ENCODE measurements at places on chromosomes 3 and 15.

DNA sequence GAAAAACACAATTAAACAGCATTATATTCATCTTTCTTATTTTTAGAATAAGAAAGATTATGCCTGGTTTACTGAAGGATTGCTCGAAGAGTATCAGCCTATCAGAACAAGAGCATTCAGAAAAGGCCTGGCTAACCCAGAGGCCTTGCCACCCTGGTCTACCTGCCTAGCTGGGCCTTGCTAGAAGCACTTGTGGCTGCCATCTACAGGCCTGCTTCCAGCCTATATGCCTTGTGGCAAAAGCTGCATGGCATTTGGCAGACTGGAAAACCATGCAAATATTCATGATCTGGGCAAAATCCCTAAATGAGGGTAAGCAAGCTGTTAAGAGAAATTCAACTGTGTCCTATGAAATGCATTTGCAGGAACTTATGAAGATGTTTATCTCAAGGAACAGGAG lies 9.3 kb upstream of the ATP13A4 start:
- DNase-seq: peak; percentile 9

DNA sequence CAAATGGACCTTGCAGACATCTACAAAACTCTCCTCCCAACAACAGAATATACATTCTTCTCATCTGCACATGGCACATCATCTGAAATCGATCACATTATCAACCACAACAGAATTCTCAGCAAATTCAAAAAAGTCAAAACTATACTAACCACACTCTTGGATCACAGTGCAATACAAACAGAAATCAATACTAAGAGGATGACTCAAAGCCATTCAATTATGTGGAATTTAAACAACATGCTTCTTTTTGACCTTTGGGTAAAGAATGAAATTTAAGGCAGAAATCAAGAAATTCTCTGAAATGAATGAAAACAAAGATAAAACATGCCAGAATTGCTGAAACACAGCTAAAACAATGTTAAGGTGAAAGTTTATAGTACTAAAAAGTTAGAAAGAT lies 358.1 kb downstream of the NSUN3 start:
- no peak for DNase-seq

DNA sequence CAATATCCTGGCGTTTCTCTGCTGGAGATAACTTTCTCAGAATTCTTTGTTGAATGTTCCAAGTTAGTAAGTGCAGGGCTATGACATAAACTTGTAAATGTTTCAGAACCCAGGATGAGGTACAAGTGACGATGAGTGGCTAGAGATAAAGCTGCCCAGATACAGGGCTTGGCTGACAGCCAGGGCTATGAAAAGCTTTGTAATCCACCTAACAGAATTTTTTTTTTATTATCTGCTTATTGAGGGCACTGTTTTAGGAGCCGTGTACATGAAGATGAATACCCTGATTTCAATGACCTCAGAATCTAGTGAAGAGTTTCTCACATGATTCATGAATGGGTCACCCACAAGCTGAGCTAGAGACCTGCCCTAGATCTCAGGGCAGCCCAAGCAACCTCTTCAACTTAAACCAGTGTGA lies 431.4 kb downstream of the DIPK2A start:
- peak; percentile 3 for DNase-seq

- no peak for DNase-seq
Measured at GRCh38 chr3:50660386-50660785, 14.3 kb upstream of the DOCK3 start.

- peak; percentile 30 for DNase-seq
Measured at GRCh38 chr3:124620600-124621063, 109.6 kb upstream of the UMPS start.

- no peak for DNase-seq
Measured at GRCh38 chr3:105907777-105908176, 39.0 kb upstream of the CBLB start.

- no peak for DNase-seq
Measured at GRCh38 chr3:151722856-151723255, 10.9 kb upstream of the AADACL2 start.

DNA sequence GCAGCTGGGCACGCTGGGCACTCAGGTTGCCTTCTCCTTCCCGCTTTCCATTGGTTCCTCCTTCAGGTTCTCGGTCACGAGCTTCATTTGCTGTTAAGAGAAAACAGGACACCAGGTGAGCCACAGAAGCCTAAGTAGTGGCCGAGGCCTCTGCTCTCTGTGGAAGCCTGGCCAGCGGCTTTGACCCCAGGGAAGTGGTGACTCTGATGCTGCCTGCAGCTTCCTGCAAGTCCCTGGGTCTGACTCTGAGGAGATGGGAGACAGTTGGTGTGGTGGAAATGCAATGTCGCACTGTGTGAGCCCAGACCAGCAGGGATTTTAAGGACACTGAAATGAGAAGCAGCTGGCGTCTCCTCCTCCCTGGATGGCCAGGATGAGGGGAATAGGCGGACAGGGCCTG lies 80.5 kb downstream of the SNRK start:
- no peak for DNase-seq

DNA sequence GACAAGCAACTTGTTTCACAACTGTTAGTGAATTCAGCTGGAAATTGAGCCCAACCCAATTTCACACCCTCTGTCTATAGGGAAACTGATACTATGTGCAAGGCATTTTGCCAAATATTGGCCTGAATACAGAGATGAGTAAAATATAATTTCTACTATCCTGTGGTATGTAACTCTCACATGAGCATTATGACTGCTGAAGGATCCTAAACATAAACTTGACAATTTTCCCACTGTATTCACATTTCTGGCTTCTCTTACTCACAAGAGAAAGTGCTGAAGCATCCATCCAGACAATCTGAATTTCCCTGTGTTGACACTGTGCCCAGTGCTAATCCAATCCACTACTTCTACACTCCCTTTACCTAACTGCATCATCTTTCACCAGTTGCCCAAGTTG lies 28.4 kb downstream of the SERPINI2 start:
- no peak for DNase-seq

- DNase-seq: no peak
Measured at GRCh38 chr3:142628801-142629200, 32.6 kb downstream of the PLS1 start.

GRCh38 chr3:152496286-152496685 lies 227.6 kb downstream of the MBNL1 start:
- DNase-seq: no peak

DNA sequence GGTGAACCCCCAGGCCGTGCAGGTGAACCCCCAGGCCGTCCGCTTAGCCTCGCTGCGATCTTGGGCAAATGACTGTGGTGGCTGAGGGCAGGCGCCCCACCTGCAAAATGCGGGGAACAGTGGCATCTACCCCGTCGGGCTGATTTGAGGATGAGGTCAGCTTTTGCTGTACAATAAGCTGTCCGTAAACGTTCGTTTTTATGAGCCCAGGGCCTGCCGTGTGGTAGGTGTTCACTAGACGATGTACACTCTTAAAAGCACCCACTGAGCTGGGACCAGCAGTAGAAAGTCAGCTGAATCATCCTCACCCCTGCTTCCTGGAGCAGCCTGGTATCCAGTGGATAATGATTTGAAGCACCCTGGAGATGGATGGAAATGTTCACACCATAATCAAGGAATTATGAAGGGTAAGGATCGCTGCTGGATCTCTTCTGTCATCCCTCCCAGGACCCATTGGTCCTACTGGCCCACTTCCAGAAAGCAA lies 943 bp upstream of the PCSK6 start:
- DNase-seq: no peak

- DNase-seq: no peak
Measured at GRCh38 chr3:99317201-99317600, 321.2 kb upstream of the COL8A1 start.

DNA sequence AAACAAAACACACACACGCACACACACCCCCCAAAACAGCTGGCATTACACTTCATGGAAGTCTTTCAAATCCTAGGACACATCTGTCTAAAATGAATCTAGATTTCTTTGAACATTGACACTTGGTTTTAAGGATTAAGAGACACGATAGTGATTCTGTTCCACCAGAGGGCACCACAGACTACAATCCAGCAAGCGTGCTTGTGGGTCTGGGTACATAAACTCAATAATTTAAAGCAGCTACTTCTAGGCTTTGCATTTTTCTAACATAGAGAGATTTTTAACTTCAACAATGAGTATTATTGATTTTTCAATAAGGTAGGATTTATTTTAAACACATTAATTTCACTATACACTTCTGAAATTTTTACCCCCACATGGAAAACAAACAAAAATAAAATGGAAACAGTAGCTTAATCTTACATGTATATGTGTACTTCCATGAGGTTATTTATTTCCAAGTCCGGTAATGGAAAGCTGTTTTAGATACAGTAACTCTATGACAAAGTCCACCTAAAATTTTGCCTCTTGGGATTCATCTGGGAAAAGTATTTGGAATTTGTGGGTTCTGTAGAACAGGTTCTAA lies 564.0 kb upstream of the TGFBR2 start:
- peak; percentile 8 for DNase-seq

DNA sequence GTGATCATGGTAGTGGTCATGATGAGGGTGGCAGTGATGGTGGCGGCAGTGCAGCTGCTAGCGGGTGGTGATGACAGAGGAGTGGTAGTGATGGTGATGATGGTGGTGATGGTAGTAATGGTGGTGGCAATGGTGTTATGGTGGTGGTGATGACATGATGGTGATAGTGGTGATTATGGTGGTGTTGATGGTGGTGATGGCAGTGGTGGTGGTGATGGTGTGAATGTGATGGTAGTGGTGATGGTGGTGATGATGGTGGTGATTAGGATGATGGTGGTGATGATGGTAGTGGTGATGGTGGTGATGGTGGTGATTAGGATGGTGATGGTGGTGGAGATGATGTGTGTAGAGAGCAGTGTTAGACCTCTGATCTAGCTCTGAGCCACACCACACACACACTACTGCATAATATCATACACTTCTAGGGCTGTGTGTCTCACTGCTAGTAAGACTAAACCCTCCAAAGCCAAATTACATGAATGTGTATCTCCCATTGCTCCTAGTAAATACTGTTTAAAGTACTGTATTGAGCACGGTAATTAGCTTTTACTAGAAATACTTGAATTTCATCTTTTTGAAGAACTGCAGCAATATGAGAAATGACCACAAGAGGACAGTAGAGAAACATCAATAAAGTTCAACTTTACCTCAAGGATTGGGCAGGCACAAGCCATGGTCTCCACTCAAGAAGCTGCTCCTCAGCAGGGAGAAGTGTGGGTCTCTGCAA lies 28.8 kb downstream of the TMED3 start:
- DNase-seq: peak; percentile 9

- no peak for DNase-seq
Measured at GRCh38 chr15:87129916-87130315, 1050.2 kb downstream of the AGBL1 start.

DNA sequence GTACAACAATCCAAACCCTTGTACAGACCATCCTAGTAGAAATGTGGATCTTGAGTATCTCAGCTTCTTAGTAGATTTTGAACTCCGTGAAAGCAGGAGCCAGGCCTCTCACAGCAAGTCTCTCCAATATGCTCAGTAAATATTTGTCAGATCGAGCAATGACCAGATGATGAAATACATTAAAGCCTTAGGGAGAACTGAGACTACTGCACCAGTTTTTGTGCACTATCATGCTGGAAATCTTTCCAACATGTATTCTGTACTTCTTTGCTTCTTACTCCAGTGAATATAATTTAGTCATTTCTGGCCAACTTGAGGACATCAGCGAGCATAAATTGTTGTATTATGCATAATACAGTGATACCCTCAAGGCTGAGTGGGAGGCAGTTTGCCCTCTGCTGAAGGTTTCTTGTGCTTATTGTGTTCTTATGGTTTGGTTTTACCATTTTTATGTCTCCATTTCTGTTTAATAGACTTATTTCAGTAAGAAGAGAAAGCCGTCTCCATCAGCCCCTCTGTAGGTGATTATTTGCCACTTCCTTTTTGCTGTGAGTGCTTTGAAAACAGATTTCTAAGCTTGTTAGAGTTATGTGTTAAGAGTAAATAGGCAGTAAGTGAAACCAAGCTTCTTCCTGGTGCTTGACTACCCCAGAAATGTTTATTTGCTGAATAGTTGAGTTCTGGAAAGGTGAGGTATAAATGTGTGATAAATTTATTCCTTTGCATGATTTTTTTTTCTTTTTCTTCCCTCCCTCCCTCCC lies 147.1 kb downstream of the PGPEP1L start:
- DNase-seq: no peak

GRCh38 chr3:71806736-71807135 lies 21.8 kb upstream of the PROK2 start:
- no peak for DNase-seq

- DNase-seq: peak; percentile 89
Measured at GRCh38 chr15:64702816-64703631, 72.4 kb downstream of the RBPMS2 start.

- no peak for DNase-seq
Measured at GRCh38 chr15:54026891-54027290, 48.6 kb downstream of the UNC13C start.

DNA sequence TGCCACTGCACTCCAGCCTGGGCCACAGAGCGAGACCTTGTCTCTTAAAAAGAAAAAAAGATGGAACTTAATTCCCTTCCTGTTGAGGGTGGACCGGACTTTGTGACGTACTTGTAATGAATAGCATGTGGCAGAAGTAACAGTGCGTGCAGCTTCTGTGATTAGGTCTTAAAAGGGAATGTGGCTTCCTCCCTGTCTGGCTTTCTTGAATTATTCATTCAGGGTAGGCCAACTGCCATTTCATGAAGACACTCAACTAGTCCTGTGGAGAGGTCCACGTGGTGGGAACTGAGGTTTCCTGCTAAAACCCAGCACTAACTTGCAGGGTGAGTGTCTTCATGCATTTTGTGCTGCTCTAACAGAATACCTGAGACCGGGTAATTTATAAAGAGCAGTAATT lies 98.9 kb upstream of the PIAS1 start:
- no peak for DNase-seq

- peak; percentile 26 for DNase-seq
Measured at GRCh38 chr3:159322322-159322939, 520.6 kb downstream of the MFSD1 start.

- no peak for DNase-seq
Measured at GRCh38 chr15:44545913-44546802, 9.2 kb downstream of the EIF3J start.
